ENCODE measurements at places on chromosomes 1 and 21.

DNA sequence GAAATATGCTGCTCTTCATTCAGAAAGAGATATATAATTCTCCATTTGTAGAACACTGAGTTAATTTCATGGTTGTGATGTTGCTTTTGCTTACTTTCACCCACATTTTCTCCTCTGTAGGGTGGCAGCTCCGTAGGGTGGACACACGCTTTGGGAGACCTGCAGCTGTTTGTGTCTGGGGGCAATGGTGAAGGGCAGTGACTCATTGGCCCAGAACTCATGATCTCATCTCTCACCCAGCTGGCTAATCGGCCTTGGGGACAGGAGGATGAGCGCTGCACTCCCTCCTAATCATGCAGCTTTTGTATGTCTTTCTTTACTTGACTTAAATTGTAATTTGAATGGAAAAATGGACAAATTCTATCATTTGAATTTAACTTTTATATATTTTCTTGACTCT is 9.6 kb downstream of the DISC1 start:
- no peaks in the 10 kb centered on the region for H3K36me3 ChIP-seq
- no peaks in the 10 kb centered on the region for H3K27me3 ChIP-seq
- H3K4me1 ChIP-seq, result no peaks in the 10 kb centered on the region
- H3K27ac ChIP-seq, result no peak overlapping the region

GRCh38 chr1:226309398-226310244 is 657 bp upstream of the LIN9 start:
- H3K4me1 ChIP-seq, result peaks cover 7% of the 10 kb centered on the region
- H3K4me3 ChIP-seq, result peak overlapping the region; percentile 85
- no peaks in the 10 kb centered on the region for H3K36me3 ChIP-seq
- H3K27ac ChIP-seq, result peak overlapping the region; percentile 79
- DNase-seq, result no peak
- H3K27me3 ChIP-seq, result no peaks in the 10 kb centered on the region

DNA sequence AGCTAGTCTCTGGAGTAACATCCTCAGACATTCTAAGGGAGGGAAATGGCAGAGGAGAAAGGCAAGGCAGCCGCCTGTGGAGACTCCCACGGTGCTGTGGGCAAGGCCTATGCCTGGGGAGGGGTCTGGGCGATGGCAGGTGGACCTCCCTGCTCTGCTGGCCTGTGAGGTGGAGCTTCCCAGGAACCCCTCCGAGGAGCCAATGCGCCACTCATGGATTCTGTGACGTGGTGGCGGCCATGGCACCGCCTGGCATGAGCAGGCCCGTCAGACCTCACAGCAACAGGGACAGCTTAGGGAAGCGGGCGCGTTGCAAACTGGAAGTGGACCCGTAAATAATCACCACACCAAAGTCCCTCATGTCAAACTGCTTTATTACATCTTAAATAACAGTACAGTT is 6.7 kb upstream of the NADK start:
- DNase-seq, result no peak
- H3K27me3 ChIP-seq, result no peaks in the 10 kb centered on the region
- no peaks in the 10 kb centered on the region for H3K36me3 ChIP-seq
- H3K4me1 ChIP-seq, result peaks cover 34% of the 10 kb centered on the region
- no peak overlapping the region for H3K4me3 ChIP-seq

DNA sequence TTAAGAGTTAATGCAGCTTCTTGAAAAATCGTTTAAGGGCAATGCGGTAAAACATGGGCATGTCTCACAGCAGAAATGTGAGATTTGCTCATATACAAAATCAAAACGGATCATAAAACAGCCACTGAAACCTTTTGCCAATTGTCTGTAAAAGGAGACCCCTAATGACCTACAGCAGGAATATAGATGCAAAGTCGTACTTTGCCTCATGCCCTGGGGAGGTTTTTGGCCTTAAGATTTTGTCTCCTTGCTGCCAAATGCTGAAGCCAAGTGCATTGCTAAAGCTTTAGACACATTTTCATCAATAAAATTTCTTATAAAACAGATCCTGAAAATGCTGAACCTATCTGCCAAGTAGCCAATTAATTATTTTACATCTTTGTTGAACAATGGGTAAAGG is 226.9 kb downstream of the TGFB2 start:
- H3K36me3 ChIP-seq, result no peaks in the 10 kb centered on the region
- no peak overlapping the region for H3K27ac ChIP-seq
- H3K27me3 ChIP-seq, result no peaks in the 10 kb centered on the region
- no peak overlapping the region for H3K4me3 ChIP-seq
- H3K4me1 ChIP-seq, result no peaks in the 10 kb centered on the region

DNA sequence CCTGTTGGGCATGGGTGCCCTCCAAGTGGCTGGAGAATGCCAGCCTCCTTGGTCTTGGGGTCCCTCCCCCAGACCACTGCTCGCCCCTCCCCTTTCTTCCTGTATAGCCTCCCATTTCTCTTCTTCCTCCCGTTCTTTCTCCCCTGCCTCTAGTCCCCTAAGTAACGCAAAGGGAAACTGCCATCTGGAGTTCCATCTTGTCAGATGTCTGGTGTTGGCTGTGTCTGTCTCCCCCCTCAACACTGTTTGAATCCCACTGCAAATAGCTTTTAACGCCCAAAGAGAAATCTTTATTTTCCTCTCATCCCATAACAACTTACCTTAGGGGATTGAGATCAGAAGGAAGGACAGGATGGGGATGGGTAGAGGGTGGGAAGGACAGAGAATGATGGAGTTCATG is 55.3 kb upstream of the CSF3R start:
- no peaks in the 10 kb centered on the region for H3K27me3 ChIP-seq
- H3K4me1 ChIP-seq, result no peaks in the 10 kb centered on the region
- H3K4me3 ChIP-seq, result no peak overlapping the region
- H3K27ac ChIP-seq, result no peak overlapping the region

DNA sequence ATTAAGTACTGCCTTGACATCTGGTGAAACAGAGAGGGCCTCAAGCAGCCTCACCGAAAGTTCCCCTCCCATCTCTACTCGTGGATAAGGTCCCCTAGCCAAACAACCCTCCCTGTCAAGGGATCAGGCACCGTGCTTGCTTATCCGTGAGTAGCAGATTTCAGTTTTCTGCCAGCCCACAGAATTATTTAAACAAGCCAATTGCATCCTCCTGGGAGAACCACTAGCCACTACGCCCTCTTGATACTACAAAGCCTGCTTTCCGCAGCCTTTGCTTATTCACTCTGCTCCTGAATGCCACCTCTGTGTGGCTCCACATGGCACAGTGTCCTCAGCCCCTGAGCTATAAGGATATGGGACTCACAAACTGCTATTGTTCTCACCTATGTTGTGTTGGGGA is 5.9 kb upstream of the TFF2 start:
- peak; percentile 9 for DNase-seq
- H3K27ac ChIP-seq, result no peak overlapping the region
- H3K4me1 ChIP-seq, result no peaks in the 10 kb centered on the region
- no peaks in the 10 kb centered on the region for H3K36me3 ChIP-seq
- no peak overlapping the region for H3K4me3 ChIP-seq

GRCh38 chr21:46421191-46421750 is 37.4 kb upstream of the DIP2A start:
- H3K4me3 ChIP-seq, result no peak overlapping the region
- peaks cover 48% of the 10 kb centered on the region for H3K36me3 ChIP-seq
- no peak for DNase-seq
- no peak overlapping the region for H3K27ac ChIP-seq
- no peaks in the 10 kb centered on the region for H3K4me1 ChIP-seq

All from Peyer's patch (tissue), 4 donors.